ENCODE measurements at places on chromosomes 2 and 18.

GRCh38 chr2:115162494-115163293, 720.3 kb downstream of the DPP10 start:
- no peak for DNase-seq

- DNase-seq: no peak
These were observed 538.5 kb upstream of the ZEB2 start for GRCh38 chr2:145058457-145058856.

DNA sequence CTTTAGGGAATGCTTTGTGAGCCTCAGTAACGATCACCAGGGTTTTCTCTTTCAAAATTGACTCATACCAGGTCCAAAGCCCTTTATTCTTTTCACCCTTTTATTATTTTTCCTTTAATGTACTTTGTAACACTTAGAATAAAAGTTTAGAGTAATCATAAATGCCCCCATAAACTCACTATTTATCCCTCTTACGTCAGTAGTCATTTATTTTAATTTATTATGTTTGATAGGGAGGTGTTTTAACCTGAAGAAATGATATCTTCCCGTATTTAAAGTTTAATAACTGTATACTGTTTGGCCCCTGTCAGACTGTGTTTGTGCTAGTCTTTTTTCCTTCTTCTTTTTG, 1.1 kb downstream of the TWSG1 start:
- no peak for DNase-seq

- DNase-seq: no peak
These were observed 149.0 kb upstream of the REV1 start for GRCh38 chr2:99638791-99639190.

- no peak for DNase-seq
These were observed 43.4 kb downstream of the ZNF516 start for GRCh38 chr18:76451396-76452331.

GRCh38 chr2:195331966-195332365, 325.1 kb upstream of the SLC39A10 start:
- no peak for DNase-seq

- no peak for DNase-seq
These were observed 1.3 kb downstream of the AMMECR1L start for GRCh38 chr2:127884436-127884835.

DNA sequence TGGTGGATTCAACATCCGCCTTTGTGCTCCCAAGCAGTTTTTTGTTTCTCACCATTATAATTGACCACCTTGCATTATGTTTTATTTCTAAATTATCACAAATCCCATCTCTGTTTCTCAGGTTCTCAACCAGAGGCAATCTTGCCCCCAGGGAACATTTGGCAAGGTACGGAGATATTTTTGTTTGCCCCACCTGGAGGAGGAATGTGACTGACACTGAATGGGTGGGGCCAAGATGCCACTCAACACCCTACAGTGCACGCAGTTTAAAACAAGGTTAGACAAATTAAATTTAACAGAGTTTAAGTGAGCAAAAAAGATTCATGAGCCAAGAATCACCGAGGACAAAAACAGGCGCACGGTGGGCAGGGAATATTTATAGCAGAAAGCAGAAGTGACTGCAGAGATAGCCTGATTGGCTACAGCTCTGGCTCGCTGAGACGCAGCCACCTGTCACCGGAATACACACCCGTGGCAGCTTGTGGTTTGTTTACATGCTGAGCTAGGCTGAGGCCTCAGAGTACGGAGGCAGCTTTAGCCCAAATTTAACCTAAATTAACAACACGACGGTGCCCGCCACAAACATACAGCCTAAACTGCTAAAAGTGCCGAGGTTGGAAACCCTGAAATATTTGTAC, 150.0 kb upstream of the ALKAL2 start:
- peak; percentile 41 for DNase-seq

DNA sequence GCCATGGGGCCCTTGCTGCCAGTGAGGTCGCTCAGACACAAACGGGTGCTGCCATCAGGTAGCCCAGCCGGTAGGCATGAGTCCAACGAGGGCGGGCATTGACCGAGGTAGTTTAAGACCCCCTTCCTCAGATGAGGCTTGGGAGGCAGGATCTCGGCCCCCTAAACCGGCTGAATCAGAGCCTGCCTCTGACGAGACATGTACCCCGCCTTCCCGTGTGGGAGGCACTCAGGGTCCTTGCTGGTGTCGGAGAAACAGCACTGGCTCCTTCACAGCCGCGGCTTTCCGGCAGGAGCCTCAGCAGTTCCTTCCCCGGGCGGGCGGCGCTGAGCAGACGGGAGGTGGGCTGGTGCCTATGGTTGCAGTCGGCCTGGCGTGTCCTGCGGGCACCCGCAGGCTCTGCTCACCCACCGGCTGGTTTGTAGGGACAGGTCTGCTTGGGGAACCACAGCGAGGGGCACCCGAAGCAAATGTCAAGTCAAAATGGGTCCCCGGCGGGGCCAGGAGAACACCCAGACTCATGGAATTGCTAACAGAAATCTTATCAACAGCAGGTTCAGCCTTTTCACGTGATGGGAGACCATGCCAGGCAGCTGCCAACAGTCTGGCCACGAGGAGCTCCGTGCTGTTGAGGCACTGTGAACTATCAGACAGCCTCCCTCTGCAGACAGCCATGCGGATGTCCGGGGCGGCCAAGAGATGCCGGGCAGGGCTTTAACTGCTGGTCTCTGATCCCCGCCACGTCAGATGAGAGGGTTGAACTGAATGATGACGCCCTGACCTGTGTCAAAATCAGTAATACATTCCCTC, 2.8 kb downstream of the KCNG2 start:
- DNase-seq: no peak

- DNase-seq: no peak
These were observed 2.5 kb downstream of the CD28 start for GRCh38 chr2:203708846-203709396.

DNA sequence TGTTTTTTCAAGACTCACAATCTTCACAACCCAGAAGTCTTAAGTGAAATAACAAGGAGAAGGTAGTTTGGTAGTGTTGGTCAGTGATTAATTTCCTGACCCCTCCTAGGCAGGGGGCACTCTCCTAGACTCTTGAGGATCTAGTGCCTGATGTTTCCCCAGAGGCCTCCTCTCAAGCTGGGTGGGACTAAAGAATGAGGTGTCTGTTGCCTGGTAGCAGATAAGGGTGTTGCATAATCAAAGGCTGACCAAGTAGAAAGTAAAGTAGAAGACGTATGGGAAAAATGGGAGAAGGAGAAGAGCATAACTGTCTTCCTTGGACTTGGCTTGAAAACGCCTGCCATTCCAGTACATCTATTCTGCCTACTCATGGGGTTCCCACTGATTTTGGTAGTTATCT, 37.8 kb downstream of the VIT start:
- no peak for DNase-seq

- DNase-seq: no peak
These were observed 79.6 kb downstream of the TEX51 start for GRCh38 chr2:126978333-126978732.

DNA sequence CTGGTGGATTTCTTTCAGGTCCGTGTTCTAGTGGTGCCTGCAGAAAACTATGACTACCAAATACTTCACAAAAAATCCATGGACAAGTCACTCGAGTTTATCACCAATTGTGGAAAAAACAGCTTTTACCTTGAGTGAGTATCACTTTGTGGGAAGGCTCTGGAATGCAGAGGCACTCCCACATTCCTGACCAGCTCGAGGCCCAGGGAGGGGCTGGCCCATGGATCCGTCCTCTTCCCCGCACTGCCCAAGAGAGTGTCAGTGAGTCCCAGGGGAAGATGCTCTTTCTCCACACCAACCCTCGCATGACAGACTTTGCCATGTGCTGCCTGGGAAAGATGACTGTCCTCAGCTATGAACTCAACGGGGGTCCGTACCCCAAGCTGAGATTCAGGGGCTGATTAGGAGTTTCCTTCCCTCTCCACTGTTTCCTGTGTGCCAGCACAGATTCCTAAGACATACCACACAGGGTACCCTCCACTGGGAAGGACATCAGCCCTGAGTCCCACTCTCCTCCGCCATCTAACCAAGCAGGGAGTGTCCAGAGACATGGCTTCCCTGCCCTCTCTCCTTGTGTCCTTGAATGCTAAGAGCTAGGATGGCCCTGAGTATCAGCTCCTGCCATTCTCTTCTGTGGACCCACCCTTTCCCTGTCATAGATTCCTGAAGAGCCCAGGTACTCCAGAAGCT, 155.9 kb downstream of the LAMA3 start:
- peak; percentile 58 for DNase-seq

- no peak for DNase-seq
These were observed 13.8 kb downstream of the EHD3 start for GRCh38 chr2:31247711-31248110.

- no peak for DNase-seq
These were observed 23.8 kb downstream of the WDR75 start for GRCh38 chr2:189465076-189465475.

DNA sequence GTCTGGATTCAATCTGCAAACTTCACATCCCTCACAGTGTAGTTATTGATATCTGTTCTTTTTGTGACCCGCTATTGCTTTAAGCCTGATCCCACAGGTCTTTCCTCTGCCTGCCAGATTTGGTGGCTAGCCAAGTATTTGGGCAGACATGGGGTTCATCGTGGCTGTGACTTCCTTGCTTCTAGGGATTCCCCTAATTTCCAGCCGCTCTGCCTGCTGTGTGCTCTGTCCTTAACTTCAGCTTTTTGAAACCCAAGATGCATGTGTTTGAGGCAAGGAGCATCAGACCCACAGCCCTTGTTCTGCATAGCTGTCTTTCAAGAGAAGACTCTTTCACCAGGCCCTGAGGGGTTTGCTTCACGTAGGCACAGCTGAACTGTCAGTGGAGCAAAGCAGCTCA, 54.2 kb downstream of the NCAPH start:
- no peak for DNase-seq

GRCh38 chr2:147492471-147492870, 352.4 kb upstream of the ACVR2A start:
- DNase-seq: no peak

DNA sequence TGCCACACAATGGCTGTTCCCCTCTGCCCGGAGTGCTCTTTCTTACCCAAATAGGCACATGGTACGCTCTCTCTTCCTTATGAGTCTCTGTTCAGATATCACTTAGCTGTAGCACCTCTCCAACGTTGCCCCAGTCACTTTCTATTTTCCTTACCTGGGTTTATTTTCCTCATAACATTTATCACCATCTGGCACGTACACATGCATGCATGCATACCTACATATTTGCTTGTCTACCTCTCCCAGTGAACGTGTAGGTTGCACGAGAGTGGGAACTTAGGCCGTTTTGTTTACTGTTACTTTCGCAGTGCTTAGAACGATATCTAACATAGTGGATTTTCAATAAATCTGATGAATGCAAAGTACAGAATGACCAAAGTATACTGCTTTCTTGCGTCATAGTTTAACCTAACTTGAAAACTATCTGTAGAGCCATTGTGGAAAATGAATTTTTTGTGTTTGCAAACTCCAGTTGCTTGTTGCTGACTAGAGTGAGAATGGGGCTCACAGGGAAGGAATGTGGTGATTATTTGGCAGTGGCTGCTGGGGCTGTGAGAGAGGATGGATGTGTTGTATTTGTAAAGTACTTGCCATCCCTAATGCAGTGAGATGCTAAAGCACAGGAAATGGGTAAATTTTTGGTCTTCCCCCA, 47.1 kb downstream of the ACSL3 start:
- DNase-seq: no peak

DNA sequence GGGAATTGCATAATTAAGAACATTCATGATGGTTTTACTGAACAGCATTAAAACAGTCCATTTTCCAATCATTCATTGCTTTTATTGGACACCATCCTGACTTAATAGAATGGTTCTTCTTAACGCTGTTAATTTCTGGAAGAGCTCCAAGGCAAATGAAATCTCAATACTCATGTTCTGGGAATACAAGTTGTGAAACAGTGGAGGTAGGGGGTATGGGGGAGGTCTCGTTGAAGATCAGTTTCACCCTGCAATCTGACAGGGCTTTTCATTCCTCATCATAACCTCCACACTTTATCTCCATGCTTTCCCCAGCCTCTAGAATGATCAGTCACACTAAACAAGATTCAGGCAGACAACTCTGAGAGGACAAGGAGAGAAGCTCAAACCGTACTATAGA, 113.6 kb downstream of the ETAA1 start:
- DNase-seq: no peak

DNA sequence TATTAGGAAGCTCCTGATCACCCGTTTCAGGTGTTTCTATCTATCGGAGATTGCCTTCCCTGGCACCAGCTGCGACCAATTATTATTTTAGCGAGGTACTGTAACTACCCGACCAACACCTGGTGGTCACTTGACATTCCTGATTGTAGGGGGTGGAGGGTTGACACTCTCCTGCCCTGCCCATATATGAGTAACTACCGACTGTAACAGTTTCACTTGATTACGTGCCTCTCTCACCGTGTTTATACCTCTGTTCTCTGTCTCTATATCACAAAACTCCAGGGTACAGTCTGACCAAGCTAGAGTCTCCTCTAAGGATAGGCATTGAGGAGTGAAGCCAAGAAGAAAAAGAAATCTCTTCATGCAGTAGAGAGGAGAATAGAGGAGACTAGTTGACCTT, 268.0 kb upstream of the LRATD1 start:
- DNase-seq: no peak

- peak; percentile 56 for DNase-seq
These were observed 193.7 kb downstream of the INO80D start for GRCh38 chr2:205892251-205892655.

DNA sequence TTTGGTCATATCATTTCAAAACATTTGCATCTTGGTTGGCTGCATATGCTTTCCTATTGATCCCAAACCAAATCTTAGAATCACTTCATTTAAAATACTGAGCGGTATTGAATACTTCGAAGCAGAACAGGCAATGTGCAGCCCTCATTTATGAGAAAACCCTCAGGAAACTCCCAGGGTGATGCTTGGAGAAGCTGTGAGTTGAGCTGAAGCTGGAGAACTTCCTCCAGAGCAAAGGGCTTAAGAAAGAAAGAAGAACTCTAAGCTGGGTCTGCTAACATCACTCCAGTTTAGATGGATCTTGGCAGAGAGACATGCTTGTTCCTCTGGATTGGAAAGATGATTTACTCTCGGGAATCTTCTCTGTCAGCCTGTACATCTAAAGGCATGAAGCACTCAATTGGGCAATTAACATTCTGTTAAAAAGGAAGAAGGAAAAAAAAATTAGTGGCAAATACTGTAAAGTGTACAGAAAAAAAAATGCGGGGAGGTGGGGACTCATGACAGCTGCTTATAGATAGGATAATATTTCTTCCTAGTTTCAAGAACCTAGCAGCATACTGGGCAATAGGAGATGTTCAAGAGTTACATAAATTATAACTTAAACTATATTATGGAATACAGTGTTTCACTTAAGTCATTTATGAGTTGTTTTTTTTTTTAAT, 49.5 kb downstream of the ATIC start:
- DNase-seq: no peak

GRCh38 chr2:128715360-128715759, 396.7 kb upstream of the HS6ST1 start:
- DNase-seq: no peak

GRCh38 chr18:55351241-55351691, 236.7 kb downstream of the TCF4 start:
- no peak for DNase-seq

- DNase-seq: no peak
These were observed 66.3 kb upstream of the NARS1 start for GRCh38 chr18:57687970-57688369.

GRCh38 chr2:58649756-58650155, 408.6 kb upstream of the FANCL start:
- DNase-seq: no peak

GRCh38 chr2:151630372-151630771, 103.9 kb downstream of the NEB start:
- DNase-seq: no peak

Data from urothelium cell line (cell line).